Esophagus squamous epithelium (tissue), 5 donors: ENCODE measurements at places on chromosomes 1 and 21. TPM values are rescaled to one million over a fixed set of nuclear protein-coding genes. Genes with fewer than 3 reads are reported as not detected.
A peak's percentile ranks its signal among the peaks of the same experiment; 100 is the strongest.

DNA sequence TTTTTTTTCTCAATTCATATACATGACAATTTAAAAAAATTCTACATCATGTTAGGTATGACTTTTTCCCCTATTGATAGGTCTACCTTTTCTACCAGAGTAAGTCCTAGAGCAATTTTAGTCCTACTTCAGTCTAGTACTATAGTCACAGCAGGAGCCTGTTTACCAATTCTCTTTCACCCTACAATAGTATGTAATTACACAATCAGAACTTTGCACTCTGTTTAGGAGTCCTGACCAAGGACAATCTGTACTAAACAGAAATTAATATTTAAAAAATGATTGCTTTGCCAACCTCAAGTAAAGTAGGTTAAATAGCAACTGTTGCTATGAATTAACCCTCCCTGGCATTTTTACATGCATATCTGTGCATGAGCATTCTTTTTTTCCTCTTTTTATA is 810 bp upstream of the CYP4A11 start:
- no peaks in the 10 kb centered on the region for H3K36me3 ChIP-seq
- peaks cover 5% of the 10 kb centered on the region for H3K4me1 ChIP-seq
- no peak overlapping the region for H3K27ac ChIP-seq
- DNase-seq, result no peak
- H3K4me3 ChIP-seq, result no peak overlapping the region
- H3K27me3 ChIP-seq, result no peaks in the 10 kb centered on the region

GRCh38 chr1:92488416-92488815 is 1.7 kb upstream of the GFI1 start:
- no peak overlapping the region for H3K4me3 ChIP-seq
- peaks cover 25% of the 10 kb centered on the region for H3K27me3 ChIP-seq
- DNase-seq, result no peak

Gene FASLG
- 0.15 TPM for total RNA-seq

Gene GBP7
- total RNA-seq, result not detected

DNA sequence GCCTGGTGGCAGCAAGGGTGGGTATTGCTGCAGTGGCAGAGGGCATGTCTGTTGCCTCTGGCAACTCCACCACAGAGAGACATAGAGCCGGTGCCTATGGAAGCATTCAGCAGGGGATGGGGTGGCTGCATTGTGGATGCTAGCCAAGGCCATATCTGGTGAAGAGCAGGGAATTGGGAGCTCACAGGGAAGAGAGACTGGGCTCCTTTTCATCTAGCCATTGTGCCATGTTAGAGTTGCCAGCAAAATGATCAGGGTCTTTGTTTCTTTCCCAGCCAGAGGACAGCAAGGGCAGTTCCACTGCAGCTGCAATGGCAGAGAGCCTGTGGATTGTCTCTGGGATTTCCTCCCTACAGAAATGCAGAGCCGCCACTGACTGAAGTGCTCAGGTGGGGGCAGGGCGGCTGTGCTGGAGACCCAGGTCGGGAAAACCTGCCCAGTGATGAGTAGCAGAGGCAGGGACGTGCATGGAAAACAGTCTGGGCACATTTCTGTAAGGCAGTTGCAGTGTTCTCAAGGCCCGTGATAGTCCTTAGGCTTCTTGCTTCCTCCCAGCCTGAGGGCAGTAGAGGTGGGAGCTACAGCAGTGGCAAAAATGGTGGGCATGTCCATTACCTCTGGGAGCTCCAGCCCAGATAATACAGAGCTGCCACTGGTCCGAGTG is 40.2 kb upstream of the CYP4X1 start:
- no peak overlapping the region for H3K27ac ChIP-seq
- H3K4me1 ChIP-seq, result no peaks in the 10 kb centered on the region
- no peaks in the 10 kb centered on the region for H3K36me3 ChIP-seq
- no peak overlapping the region for H3K4me3 ChIP-seq
- no peak for DNase-seq

Gene ZNHIT6
- 9.1 TPM for total RNA-seq

DNA sequence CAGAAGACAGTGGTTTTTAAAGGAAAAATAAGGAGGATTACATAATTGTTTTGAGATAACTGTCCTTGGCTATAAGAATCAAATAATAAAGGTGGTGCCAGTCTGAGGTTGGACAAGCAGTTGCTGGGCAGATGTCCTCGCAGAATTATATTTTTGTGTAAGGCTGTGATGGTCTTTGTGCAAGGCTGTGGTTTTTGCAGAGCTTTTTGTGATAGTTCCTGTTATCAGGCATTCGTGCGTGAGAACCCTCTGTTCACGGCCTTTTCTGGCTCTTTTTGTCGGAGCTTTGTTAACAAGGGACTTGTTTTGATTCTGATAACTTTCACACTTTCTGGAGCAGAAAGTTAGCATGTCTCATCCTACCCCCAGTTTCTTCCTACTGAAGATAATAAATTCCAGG is 33.4 kb downstream of the SH3BP5L start:
- no peak overlapping the region for H3K27ac ChIP-seq
- DNase-seq, result no peak
- no peaks in the 10 kb centered on the region for H3K4me1 ChIP-seq
- no peak overlapping the region for H3K4me3 ChIP-seq
- no peaks in the 10 kb centered on the region for H3K27me3 ChIP-seq
- H3K36me3 ChIP-seq, result no peaks in the 10 kb centered on the region

Gene SPRR1A
- total RNA-seq, result 57.4 TPM

- peaks cover 6% of the 10 kb centered on the region for H3K4me1 ChIP-seq
- no peak overlapping the region for H3K27ac ChIP-seq
- H3K27me3 ChIP-seq, result no peaks in the 10 kb centered on the region
- H3K4me3 ChIP-seq, result no peak overlapping the region
- DNase-seq, result no peak
- H3K36me3 ChIP-seq, result no peaks in the 10 kb centered on the region
Measured at GRCh38 chr1:245999697-246000637, 507.1 kb downstream of the SMYD3 start.

GRCh38 chr1:179529482-179530195 is 46.1 kb downstream of the NPHS2 start:
- H3K4me3 ChIP-seq, result no peak overlapping the region
- H3K27ac ChIP-seq, result no peak overlapping the region
- DNase-seq, result no peak
- H3K4me1 ChIP-seq, result no peaks in the 10 kb centered on the region

DNA sequence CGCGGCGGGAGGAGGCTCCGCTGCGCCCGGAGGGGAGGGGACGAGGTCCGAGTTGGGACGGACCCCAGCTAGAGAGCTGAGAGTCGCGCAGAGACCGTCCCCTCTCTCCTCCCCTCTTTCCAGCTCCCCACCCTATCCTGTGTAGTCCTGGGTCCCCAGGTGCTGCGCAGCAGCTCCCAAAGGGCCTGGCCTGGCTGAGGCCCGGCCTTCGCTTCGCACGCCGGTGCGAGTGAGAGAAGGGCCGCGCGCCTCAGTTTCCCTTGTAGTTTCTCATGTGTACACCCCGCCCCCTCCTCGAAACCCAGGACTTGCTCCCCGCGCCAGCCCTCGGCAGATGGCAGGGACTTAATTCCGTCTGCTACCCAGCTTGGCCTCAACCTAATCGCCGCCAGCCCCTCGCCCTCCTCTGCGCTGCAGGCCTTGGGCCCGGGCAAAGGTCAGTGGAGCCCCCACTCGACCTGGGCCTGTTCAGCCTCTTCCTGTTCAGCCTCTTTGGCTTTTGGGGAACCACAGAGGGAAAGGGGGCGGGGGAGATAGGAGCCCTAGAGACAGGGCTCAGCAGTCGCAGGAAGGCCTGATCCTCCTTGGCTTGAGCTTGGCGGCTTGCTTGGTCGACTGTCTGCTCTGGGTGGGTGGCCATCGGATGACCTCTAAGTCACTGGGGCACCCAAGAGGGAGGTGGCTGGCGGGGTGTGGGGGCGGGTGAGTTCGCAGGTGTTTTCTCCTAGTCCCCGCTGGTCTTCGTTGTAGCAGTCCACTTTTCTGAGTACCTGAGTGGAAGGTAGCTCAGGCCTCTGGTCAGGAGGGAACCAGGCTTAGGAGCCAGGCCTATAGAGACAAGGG is 1.0 kb downstream of the ZNF687 start:
- peak overlapping the region; percentile 75 for H3K4me3 ChIP-seq
- H3K27me3 ChIP-seq, result no peaks in the 10 kb centered on the region
- peaks cover 34% of the 10 kb centered on the region for H3K36me3 ChIP-seq
- no peak for DNase-seq
- peak overlapping the region; percentile 100 for H3K27ac ChIP-seq

Gene PRR9
- total RNA-seq, result not detected

Gene TIE1
- 7.6 TPM for total RNA-seq

DNA sequence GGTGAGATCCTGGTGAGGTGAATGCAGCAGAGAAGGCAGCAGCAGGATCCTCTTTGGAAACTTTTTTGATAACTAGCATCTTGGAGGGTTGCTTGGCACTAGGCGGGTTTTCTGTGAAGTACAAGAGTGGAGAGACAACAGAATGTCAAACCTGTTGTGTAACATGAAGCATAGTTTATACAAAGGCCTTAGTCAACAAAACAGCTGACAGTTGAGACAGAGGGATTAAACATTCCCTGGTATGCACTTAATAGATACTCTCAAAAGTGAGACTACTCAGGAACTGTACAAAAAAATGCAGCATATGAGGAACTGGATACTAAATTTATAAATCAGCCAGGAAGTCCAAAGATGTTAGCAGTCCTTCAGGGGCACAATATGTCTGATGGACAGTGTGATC is 16.4 kb upstream of the CCDC17 start:
- H3K4me3 ChIP-seq, result no peak overlapping the region
- DNase-seq, result no peak
- no peak overlapping the region for H3K27ac ChIP-seq
- peaks cover 98% of the 10 kb centered on the region for H3K36me3 ChIP-seq

DNA sequence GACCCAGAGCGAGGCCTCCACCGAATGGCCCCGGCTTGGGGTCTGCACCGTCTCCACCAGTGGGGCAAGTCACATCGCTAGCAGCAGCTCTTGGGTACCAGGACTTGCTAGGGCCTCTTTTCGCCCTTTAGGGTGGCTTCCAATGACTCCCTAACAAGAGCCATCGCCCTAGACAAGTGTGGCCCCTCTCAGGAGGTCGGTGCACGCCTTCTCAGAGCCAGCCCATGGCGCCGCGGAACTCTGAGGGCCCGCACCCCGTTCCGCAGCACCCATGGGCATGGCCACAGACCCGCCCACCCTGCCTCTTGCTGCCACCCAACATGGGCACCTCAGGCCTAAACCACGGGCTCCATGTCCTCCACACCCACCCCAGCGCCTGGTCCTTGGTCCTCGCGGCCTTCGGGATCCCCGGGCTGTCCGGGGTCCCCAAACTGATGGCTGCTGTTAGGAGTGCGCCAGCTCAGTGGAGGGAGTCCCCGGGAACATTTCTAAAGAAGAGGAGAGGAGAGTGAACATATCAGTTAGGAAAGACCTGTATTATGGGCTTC is 3.2 kb upstream of the CACNA1S start:
- no peak overlapping the region for H3K27ac ChIP-seq
- peaks cover 17% of the 10 kb centered on the region for H3K4me1 ChIP-seq
- H3K4me3 ChIP-seq, result peak overlapping the region; percentile 60
- H3K27me3 ChIP-seq, result peaks cover 4% of the 10 kb centered on the region

DNA sequence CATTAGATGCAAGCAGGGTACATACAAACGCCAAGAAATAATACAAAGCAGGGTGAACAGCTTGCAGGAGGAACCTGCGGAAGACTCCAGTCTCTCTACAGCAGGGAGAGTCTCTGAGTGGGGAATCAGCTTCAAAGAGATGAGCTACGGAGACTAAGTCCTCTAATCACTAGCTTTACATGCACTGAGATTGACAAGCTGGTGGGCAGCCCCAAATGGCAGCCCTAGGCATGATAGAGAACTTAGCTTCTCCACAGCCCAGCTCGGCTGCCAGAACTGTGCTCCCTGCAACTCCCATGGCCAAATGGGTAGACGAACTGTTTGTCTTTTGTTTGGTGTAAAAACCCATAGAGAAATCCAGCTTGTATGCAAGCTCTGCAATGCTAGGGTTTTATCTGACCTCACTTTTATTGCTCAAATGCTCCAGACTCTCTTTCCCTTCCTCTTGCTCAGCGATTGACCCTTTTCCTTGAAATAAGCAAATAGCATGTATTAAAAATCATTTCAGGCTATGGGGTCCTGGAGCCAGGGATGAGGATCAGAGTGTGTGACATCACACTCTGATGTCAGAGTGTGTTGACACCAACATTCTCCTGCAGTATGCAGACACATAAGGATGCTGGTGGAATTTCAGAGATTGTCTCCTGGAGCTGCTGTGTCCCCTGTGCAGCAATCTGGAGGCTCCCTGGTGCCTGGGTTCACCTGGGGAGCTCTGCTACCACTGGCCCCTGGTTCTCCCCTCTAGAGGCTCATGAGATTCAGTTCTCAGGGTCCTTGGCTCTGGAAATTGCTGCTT is 238.5 kb downstream of the TTLL7 start:
- DNase-seq, result no peak
- H3K27me3 ChIP-seq, result no peaks in the 10 kb centered on the region
- H3K36me3 ChIP-seq, result no peaks in the 10 kb centered on the region
- no peaks in the 10 kb centered on the region for H3K4me1 ChIP-seq

DNA sequence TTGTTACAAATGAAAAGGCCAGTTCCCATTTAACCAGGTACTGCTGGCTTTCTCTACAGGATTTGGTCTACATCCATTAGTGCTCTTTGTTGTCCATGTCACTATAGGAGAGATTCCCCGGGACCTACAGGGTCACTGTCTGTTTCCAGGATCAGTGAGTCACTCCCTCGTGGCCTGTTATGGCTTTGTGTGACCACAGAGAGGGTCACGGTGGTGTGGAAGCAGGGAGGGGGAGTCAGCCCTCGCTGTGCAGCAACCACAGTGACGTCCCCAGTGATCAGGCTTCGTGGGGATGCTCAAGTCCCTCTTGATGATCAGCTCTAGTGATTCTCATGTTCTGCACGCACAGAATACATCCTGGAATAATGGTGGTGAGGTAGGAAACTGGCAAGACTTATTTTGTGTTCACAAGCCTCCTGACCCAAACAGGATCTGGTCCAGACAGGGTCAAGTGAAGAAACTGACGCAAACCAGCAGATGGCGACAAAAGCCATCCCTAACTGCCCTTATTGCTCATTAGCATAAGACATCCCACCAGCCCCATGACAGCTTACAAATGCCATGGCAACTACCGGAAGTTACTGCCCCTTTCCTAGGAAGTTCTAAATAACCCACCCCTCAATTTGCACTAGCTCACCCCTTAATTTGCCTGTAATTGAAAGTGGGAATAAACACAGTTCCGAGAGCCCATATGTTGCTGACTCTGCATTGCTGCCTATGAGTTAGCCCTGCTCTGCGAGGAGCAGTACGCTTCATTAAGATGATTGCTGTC is 98.5 kb downstream of the DISC1 start:
- H3K4me1 ChIP-seq, result no peaks in the 10 kb centered on the region
- no peak for DNase-seq
- H3K4me3 ChIP-seq, result no peak overlapping the region
- H3K36me3 ChIP-seq, result no peaks in the 10 kb centered on the region
- H3K27me3 ChIP-seq, result no peaks in the 10 kb centered on the region
- no peak overlapping the region for H3K27ac ChIP-seq

Gene PRAMEF14
- total RNA-seq, result not detected

Gene ASB17
- not detected for total RNA-seq

Gene NDUFS2
- 103 TPM for total RNA-seq

Gene PLA2G2A
- total RNA-seq, result 150 TPM

- H3K4me3 ChIP-seq, result no peak overlapping the region
- no peaks in the 10 kb centered on the region for H3K27me3 ChIP-seq
- peaks cover 81% of the 10 kb centered on the region for H3K4me1 ChIP-seq
- peak overlapping the region; percentile 14 for H3K27ac ChIP-seq
Measured at GRCh38 chr1:107535091-107535490, 394.3 kb downstream of the NTNG1 start.

GRCh38 chr21:27265949-27266348 is 299.1 kb upstream of the ADAMTS5 start:
- H3K36me3 ChIP-seq, result no peaks in the 10 kb centered on the region
- no peak for DNase-seq
- H3K4me3 ChIP-seq, result no peak overlapping the region
- H3K27me3 ChIP-seq, result no peaks in the 10 kb centered on the region
